ENCODE measurements at places on chromosomes 6 and 20. TPM values are rescaled to one million over a fixed set of nuclear protein-coding genes. Genes with fewer than 3 reads are reported as not detected.
A peak's percentile ranks its signal among the peaks of the same experiment; 100 is the strongest.

Gene MDFI
- 99.6 TPM for total RNA-seq

Gene CRISP3
- not detected for total RNA-seq

Gene KIF25
- not detected for total RNA-seq

Gene OTOR
- not detected for total RNA-seq

Gene CST2
- 7.0 TPM for total RNA-seq

Gene NR2E1
- total RNA-seq = not detected

Gene CCDC170
- 0.14 TPM for total RNA-seq

Gene PCK1
- not detected for total RNA-seq

DNA sequence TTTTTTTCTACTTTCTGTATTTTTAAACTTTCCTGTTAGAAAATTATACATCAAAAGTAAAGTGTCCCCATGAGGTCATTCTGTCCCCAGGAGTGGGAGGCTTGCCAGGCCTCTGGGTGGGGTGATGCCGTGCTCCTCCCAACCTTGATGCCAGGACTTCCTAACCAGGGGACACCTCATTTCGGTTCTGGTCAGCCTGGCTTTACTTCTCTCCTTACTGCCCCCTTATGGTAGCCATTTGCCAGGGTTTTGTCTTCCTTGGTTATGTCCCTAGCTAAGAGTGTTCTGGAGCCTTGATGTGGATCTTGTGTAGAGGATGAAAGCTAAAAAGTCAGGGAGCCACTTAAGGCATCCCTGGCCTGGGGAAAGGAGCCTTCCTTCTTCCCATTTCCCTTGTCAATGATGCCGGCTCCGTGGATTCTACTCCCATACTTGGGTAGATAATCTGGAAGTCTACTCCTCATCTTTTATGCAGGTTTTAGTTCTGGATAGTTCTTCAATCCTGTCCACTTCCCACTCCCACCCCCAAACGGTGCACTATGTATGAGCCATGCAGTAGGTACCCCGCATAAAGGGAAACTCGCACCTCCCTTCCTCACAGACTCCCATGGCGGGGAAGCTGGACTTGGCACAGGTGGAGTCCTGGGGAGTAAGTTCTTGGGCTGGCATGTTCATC is 164.1 kb upstream of the SALL4 start:
- peak; percentile 38 for DNase-seq

DNA sequence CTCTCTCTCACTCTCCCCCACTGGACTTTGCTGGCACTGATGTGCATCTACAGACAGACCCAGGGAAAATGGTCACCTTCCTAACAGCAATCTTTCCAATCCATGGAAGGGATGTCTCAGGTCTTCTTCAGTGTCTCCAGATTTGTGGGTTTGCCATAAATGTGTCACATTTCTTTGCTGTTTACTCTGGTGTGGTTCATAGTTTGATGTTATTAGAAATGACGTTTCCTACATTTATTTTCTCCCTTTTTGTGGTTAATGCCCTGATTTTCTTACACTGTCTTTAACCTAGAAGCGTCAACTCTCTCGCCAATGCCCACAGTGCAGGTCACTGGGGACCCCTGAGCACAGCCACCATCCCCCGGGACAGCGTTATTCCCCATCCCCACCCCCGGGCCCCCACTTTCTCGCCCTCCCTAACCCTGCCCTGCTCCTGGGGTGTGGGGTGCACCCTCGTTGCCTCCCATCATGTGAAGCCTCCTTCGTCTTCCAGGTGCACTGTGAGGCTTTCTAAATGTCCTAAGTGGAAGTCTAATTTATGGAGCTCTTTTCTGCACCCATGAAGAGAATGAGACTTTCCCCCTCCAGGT is 86.5 kb downstream of the YTHDF1 start:
- no peak for DNase-seq

GRCh38 chr6:24768361-24768760 is 6.4 kb upstream of the GMNN start:
- no peak for DNase-seq

- no peak for DNase-seq
Observed at GRCh38 chr6:144248476-144249301, 36.4 kb upstream of the UTRN start.

GRCh38 chr6:119132261-119132981 is 54.0 kb upstream of the FAM184A start:
- DNase-seq = no peak

GRCh38 chr20:44888226-44889103 is 3.0 kb downstream of the YWHAB start:
- no peak for DNase-seq

DNA sequence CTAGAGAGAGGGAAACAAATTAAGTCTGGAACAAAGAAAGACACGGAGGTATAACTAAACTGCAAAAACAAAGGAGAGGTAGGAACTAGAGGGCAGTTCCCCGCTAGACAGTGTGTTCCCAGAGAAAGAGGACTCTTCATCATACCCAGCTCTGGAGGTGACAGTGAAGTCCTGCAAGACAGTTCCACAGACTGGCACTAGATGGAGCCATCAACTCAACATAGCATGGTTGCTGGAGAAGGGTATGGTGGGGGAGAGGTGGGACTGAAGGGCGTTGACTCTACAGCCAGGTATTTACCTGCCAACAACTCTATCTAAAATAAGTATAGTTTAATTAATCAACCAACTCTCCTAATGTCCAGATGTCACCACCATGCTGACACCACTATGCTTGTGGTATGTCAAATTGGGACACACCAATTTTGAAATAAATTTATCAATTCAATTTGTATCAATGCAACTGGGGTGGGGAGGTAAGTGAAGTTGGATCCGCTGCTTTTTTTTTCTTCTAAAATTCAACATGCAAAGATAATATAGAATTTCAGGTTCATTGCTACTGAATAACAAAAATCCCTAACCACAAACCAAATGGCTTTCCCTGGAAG is 9.7 kb downstream of the BACH2 start:
- no peak for DNase-seq

DNA sequence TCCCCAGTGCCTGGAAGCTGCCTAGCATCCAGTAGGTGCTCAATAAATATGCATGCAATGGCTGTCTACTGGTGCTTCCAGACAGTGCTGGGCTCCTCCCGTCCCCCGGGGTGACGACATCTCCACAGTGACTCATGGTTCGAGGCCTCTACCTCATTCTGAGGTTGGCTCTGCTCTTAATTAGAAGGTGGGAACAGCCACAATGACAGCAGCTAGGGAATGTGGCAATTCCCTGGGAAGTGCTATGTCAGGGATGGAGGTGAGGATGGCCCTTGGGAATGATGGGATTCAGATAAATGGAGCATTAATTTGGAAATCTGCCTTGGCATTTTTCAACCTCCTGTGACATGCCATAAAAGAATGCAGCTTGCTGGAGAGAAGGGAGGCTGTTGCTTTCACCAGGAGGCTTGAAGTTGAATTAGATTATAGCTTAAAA is 43.5 kb upstream of the NFATC2 start:
- DNase-seq = no peak

- no peak for DNase-seq
Observed at GRCh38 chr6:122695188-122695587, 84.3 kb upstream of the FABP7 start.

- DNase-seq = no peak
Observed at GRCh38 chr20:63890201-63890576, 4.7 kb upstream of the DNAJC5 start.

DNA sequence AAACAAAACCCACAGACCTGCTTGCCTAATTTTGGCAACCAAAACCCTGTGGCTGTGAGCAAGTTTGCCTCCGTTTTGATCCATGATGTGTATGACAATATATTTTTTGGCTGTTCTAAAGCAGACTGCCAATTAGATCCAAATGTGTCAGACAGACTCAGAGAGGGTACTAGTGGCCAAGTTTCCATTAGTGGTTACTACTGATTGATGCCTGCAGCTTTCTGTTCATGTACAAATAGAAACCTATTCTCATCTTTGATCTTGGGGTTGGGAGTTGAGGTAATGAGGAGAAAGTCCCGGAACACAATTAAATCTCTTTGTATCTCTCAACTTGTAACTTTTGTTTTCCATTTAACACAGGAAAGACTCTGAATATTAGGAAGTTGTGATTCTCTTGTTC is 100.9 kb downstream of the RNF144B start:
- DNase-seq = no peak

DNA sequence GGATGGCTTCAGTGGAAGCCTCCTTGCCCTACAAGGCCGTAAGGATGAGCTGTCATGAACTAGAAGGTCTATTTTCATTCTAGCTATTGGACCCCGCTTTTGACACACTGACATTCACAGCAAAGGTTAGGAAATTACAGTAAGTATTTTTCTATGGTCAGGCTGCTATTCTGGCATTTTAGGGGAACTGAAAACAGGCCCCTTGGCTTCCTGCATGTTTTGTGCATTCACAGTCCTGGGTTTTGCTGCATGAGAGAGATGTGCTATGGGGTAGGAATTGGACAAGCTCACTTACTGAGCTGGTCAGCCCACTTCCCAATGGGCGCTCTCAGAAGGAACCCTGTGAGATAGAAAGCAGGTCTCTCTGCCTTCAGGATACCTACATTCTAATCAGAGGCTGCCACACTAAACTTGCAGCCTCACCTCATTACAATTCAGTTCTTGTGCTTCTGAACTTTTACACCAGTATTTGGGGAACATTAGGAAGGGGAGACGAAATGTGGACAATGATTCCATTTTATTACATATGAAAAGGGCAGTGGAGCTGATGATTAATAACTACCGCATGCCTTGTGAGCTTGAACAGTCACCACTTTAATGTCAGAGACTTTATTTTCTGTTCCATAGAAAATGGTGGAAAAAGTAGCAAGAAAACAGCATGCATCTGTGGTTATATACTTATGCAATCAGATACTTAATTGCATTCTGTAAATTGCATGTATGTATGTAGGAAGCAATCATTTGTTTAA is 86.6 kb upstream of the TAB2 start:
- DNase-seq = no peak

- DNase-seq = no peak
Observed at GRCh38 chr6:169624785-169625184, 77.0 kb downstream of the WDR27 start.
